GM23338 (cell line): ENCODE measurements at places on chromosomes 7 and 10. TPM values are rescaled to one million over a fixed set of nuclear protein-coding genes. Genes with fewer than 3 reads are reported as not detected.

DNA sequence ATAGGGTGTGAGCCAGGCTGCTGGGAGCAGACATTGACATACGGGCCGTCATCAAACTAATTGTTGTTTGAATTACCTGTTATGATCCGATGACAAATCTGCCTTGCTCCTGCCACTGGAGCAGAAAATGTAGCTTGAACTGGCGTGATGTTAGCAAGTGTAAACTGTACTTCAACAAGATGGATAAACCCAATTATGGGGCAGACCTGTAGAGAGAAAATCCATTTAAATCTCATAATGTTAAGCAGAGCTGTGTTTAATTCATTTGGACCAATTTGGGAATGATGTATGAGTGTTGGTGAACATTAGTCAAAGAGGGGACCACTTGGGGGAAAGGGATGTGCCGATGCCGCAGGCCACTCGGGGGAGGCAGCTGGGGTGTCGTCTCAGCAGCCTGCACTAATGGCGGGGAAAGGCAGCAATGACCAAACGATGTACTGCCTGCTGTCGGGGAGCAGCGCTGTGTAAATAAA is 27.4 kb downstream of the TCF7L2 start:
- peaks cover 9% of the 10 kb centered on the region for H3K36me3 ChIP-seq
- DNase-seq, result no peak
- H3K4me1 ChIP-seq, result peaks cover 76% of the 10 kb centered on the region
- no peak overlapping the region for H3K27ac ChIP-seq
- H3K4me3 ChIP-seq, result no peak overlapping the region
- no peaks in the 10 kb centered on the region for H3K27me3 ChIP-seq

DNA sequence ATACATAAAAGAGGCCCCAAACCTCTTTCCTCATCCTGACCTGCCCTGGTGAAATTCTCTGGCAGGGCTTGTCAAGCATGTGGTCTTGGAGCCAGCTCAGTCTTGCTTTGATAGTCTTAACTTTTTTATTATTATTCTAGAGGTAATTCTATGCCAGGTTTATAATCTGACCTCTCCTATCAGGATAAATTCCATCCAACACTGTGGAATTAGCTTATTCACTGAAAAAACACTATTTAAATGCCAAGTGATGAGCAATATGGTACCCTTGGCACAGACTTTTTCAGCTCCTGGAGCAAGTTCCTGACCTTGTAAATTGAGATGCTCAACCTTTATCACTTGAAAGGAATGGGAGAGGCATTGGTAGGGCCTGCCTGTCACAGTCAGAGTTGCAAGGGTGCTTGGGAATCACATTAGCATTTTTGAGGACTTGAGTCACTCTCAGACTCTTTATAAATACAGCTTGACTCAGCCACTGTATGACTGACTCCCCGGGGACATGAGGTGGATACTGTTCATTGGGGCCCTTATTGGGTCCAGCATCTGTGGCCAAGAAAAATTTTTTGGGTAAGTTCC is at the start of gene CPA4:
Gene CPA4, plus strand, starts transcription at position 480 of the 576 bp plus-strand sequence. Its CDS starts 20 bp downstream, at position 500.
- H3K27ac ChIP-seq, result no peak within 1 kb of the TSS
- no peaks in the 10 kb centered on the region for H3K4me1 ChIP-seq

DNA sequence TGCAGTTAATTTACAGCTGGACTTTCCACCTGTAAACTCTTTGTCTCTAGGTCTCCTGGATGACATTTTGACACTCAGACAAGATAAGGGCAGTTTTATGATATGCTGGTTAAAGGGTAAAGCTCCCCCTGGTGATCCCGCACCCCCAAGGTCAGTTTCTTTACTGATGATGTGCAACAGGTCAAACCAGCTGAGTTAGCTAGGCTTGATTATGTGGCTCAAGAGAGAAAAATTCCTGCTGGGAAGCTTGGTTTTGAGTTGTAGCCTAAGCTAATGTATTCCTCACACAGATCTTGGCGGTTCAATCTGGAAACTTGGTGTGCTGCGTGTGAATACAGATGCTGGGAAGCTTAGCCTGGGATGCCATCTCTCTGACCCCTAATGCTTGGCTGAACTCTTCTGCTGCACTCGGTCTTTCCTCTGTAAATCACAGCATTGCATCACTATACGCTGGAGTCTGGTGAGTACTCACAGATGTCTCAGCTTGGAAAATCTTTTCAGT is 11.4 kb upstream of the AKR1D1 start:
- DNase-seq, result peak; percentile 45
- H3K4me1 ChIP-seq, result no peaks in the 10 kb centered on the region
- H3K27ac ChIP-seq, result no peak overlapping the region
- no peak overlapping the region for H3K4me3 ChIP-seq
- H3K36me3 ChIP-seq, result no peaks in the 10 kb centered on the region
- H3K27me3 ChIP-seq, result no peaks in the 10 kb centered on the region

DNA sequence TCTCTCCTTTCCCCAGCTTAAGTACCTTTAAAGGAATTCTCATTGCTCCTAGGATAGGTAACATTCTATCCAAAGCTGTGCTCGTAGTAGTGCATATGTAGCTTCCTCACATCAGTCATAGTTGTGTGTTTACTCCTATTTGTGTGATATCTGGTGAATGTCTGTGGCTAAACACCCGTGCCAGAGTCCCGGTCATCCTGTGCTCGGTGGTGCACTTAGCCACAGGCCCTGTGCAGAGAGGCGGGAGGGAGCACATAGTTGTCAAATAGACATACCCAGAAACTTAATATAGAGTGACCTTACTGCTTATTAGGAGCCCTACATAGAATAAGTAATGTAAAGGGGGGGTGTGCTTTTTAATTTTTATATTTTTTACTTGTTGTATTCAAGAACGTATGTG is 76.6 kb downstream of the RBM33 start:
- no peaks in the 10 kb centered on the region for H3K4me1 ChIP-seq
- H3K36me3 ChIP-seq, result peaks cover 15% of the 10 kb centered on the region; the same call in 1 of the 2 replicates
- H3K27me3 ChIP-seq, result no peaks in the 10 kb centered on the region

GRCh38 chr7:155069992-155070751 is at the start of gene HTR5A:
TSS of gene HTR5A (plus strand) at chr7:155070324. CDS start at chr7:155070900, 576 bp downstream.
- no peak within 1 kb of the TSS for H3K27ac ChIP-seq
- peaks cover 20% of the 10 kb centered on the region for H3K27me3 ChIP-seq
- H3K4me1 ChIP-seq, result no peaks in the 10 kb centered on the region
- H3K36me3 ChIP-seq, result no peaks in the 10 kb centered on the region
- peak; percentile 97 for DNase-seq

GRCh38 chr7:158369290-158369689 is 218.3 kb downstream of the PTPRN2 start:
- H3K27me3 ChIP-seq, result no peaks in the 10 kb centered on the region
- H3K36me3 ChIP-seq, result no peaks in the 10 kb centered on the region
- H3K4me1 ChIP-seq, result no peaks in the 10 kb centered on the region
- H3K27ac ChIP-seq, result no peak overlapping the region
- no peak overlapping the region for H3K4me3 ChIP-seq

DNA sequence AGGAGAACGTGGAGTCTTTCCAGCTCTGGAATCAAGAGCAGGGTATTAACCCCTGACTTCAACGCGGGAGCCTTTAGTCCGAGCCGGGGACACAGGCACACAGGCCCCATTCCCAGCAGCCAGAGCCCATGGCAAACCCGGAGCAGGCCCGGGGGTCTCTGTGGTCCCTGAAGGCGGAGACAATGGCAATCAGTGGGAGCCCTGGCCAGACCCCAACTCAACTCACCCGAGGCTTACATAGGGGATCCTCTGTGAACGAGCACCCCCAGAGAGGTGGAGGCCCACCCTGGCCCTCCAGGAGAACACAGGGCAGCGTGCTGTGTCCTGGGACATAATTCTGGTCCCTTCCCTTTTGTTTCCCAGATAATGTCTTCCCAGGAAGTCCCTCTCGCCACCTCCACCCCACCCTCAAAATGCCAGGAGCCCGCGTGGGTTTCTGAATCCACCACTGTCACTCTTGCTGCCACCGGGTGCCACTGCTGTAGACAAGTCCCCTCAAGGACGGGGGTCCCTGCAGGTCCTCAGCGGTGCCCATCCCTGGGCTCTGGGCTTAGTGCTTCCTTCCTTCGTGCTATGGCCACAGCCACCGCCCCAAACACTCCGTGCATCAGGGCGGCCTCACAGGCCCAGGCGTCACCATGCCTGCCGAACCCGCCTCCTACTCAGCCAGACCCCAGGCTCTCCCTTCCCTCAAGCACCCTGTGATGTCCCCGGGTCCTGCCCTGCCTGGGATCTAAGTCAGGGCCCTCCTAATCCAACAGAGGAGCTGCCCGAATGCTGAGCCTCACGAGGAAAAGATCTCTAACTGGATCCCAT is 28.6 kb upstream of the PPP2R2D start:
- no peaks in the 10 kb centered on the region for H3K27me3 ChIP-seq
- DNase-seq, result no peak
- no peak overlapping the region for H3K4me3 ChIP-seq
- no peak overlapping the region for H3K27ac ChIP-seq
- H3K36me3 ChIP-seq, result no peaks in the 10 kb centered on the region
- H3K4me1 ChIP-seq, result no peaks in the 10 kb centered on the region; the same call in 1 of the 2 replicates

- no peak overlapping the region for H3K27ac ChIP-seq
- no peak for DNase-seq
- H3K36me3 ChIP-seq, result no peaks in the 10 kb centered on the region
- H3K27me3 ChIP-seq, result no peaks in the 10 kb centered on the region
Observed at GRCh38 chr10:13231190-13231589, 3.0 kb downstream of the UCMA start.

- H3K4me1 ChIP-seq, result no peaks in the 10 kb centered on the region
- no peak overlapping the region for H3K27ac ChIP-seq
- DNase-seq, result no peak
- H3K36me3 ChIP-seq, result no peaks in the 10 kb centered on the region
Observed at GRCh38 chr10:78348411-78349164, 314.9 kb downstream of the RPS24 start.

GRCh38 chr10:12013926-12014325 is 28.7 kb downstream of the UPF2 start:
- H3K36me3 ChIP-seq, result peaks cover 4% of the 10 kb centered on the region; the same call in 1 of the 2 replicates
- H3K4me1 ChIP-seq, result no peaks in the 10 kb centered on the region
- H3K27ac ChIP-seq, result no peak overlapping the region
- H3K27me3 ChIP-seq, result no peaks in the 10 kb centered on the region

GRCh38 chr7:14973712-14974428 is 71.3 kb upstream of the DGKB start:
- H3K27ac ChIP-seq, result no peak overlapping the region
- no peak overlapping the region for H3K4me3 ChIP-seq
- no peaks in the 10 kb centered on the region for H3K27me3 ChIP-seq
- no peak for DNase-seq
- H3K4me1 ChIP-seq, result 0 out of 2 replicates have a peak, but pooled peaks cover 6% of the 10 kb centered on the region

GRCh38 chr7:10973942-10974911 is 555 bp downstream of the PHF14 start:
- peak overlapping the region; percentile 87 for H3K4me3 ChIP-seq
- H3K4me1 ChIP-seq, result peaks cover 25% of the 10 kb centered on the region
- no peaks in the 10 kb centered on the region for H3K36me3 ChIP-seq
- H3K27me3 ChIP-seq, result no peaks in the 10 kb centered on the region

Gene KAT6B
- 27.0 and 31.4 TPM in 2 replicates for total RNA-seq

Gene A1CF
- total RNA-seq, result not detected in 2 replicates

Gene HOXA7
- not detected in 2 replicates for total RNA-seq

Gene TFEC
- total RNA-seq, result 0.04 TPM in 1 of 2 replicates, not detected in the other

Gene ACSM6
- total RNA-seq, result not detected in 2 replicates

Gene ERV3-1
- total RNA-seq, result 13.8 and 15.3 TPM in 2 replicates

Gene COL1A2
- total RNA-seq, result 61.6 and 67.0 TPM in 2 replicates

Gene SOSTDC1
- total RNA-seq, result 0.70 and 0.76 TPM in 2 replicates

Gene LRRD1
- 0.08 TPM in 1 of 2 replicates, not detected in the other for total RNA-seq

Gene TMEM140
- not detected in 2 replicates for total RNA-seq

Gene SPDYE16
- total RNA-seq, result not detected in 2 replicates
